ENCODE measurements at places on chromosomes 4 and X.

DNA sequence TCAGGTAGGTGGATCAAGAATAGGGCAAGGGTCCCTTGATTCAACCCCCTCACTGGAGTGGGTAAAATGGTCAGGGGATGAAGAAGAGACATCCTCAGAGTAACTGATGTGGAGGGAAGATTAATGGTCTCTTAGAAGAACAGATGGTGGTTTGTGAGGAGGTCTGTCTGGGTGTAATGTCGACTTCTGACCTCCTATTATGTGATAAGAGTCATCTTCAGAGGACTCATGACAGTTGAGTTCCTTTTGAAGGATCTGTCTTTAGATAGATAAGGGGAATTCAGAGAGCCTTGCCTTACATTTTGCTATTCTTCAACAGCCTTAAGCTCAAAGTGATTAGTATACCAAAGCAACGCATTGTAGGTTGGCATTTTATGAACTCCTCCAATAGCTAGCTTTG, 27.1 kb upstream of the MAGEA8 start:
- no peak for DNase-seq

DNA sequence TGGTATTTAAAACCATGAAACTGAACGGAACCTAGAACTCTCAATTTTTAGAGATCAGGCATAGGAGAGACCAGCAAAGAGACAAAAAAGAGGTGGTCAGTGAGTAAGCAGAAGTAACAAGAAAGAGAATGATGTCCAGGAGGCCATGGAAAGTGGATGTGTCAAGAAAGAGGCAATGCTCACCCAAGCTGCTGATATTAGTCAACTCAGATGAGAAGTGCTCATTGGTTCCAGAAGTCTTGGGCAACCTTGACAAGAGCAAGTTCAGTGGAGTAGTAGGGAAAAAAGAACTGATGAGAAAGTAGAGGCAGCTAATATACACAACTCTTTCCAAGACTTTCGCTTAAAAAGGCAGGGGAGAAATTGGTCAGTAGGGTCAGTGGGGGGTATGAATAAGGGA, 23.0 kb upstream of the CCDC149 start:
- no peak for DNase-seq

DNA sequence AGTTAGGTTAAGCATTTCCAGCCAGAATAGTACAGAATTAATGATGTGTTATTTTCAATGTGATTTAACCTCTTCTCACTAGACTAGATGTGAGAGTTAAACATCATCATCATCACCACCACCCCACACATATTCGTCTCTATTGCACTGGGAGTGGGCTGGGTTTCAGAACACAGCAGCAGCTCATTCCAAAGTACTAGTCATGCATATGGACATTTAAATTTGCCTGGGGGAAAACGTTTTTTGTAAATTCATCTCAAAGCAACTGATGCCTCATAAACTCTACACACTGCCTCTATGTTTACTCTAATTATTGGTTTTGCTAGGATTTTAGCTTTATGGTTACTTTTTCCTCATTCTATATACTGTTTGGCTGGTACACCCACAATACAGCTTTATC, 509.1 kb downstream of the PPP4R3C start:
- no peak for DNase-seq

DNA sequence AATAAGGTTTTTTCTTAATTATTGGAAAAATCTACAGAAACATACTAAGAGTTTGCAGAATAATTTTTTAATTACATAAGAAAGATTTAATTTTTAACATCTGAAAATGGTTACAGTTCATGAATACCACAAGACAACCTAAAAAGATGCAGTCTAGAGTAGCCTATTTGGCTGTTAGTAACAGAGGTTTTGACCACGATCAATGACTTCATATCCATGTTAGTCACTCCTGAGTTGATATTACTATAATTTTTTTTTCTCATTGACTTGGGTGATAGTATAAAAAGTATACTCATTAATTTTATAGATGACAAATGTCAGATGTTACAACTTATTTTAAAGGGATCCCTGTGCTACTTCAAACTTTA, 272.5 kb downstream of the DCTD start:
- no peak for DNase-seq

DNA sequence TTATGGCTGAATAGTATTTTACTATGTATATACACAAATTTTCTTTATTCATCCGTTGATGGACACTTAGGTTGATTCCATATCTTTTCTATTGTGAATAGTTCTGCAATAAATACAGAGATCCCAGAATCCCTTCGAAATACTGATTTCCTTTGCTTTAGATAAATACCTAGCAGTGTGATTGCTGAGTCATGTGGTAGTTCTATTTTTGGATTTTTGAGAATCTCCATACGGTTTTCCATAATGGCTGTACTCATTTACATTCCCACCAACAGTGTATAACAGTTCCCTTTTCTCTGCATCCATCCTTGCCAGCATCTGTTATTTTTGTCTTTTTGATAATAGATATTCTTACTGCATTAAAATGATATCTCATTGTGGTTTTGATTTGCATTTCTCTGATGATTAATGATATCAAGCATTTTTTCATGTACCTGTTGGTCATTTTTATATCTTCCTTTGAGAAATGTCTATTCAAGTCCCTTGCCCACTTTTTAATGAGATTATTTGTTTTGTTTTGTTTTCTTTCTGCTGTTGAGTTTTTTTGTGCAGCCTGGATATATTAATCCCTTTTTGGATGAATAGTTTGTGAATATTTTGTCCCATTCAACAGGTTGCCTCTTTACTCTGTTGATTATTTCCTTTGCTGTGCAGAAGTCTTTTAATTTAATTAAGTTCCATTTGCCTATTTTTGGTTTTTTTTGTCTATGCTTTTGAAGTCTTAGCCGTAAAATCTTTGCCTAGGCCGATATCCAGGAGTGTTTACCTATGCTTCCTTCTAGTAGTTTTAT, 466.7 kb upstream of the TENM3 start:
- DNase-seq: no peak

DNA sequence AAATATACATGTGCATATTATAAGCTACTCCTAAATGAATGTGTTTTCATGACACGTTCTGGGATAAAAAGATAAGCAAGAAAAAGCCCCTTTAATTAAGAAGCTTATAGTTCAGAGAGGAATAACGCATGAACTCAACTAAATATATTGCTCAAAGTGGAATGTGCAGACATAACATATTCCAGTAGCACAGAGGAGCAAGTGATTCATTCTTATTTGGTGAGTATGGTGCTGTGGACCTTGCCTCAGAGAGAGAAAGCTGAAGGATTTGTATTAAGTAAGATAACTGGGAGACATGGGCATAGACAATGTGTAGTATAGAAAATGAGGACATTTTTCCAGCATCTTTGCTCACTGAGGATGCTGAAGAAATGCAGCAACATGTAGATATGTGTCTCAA, 76.8 kb downstream of the CFAP299 start:
- DNase-seq: no peak

DNA sequence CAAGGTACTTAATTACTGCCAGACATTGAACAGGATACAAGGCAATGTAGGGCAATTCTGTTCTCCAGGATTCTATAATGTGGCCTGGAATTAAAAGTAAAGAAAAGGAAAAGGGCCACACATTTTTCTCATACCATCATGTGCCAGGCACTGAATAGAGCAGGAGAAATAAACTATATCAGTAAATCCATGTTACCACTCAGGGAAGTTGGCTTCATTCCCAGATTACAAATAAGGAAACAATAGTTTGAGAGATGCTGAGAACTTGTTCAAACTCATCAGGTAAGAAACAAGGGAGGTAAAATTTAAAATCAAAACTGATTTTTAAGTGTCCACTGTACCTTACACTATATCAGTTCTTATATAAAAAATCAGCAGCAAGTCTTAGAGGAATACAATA, 645.0 kb upstream of the ATOH1 start:
- no peak for DNase-seq
